ENCODE measurements at places on chromosomes 1 and 21.

GRCh38 chr1:28917757-28918118, 3.4 kb downstream of the EPB41 start:
- DNase-seq: no peak

- DNase-seq: no peak
Measured at GRCh38 chr1:19013826-19014548, 57.5 kb upstream of the IFFO2 start.

DNA sequence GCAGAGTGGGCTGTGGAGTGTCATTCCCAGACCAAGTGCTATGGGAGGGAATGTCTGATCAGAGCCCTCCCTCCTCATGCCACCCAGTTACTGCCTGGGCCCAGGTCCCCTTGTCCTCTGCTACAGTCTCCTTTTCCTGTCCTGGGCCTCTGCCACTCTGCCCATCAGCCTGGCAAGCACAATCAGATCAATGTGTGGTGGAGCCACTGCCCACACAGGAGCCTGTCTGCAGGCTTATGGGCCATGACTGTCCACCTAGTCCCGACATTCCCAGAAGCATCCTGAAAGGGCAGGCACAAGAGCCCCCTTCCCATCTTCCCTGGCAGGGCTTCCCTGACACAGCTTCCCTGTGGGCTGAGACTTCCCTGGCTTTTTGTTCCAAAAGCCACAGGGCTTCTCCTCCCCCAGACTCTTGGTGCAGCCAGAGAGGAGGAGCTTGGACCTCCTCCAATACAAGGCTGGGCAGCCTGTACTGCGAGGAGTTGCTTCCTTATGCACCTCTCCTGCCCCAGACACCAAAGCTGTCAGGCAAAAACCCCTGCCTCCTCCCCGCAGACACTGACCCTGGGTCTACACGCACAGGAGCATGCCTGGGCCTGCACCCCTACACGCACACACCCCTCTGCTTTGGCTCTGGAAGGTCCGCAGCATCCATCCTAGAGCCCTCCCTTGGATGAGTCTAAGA, 29.2 kb upstream of the CNTN2 start:
- no peak for DNase-seq

DNA sequence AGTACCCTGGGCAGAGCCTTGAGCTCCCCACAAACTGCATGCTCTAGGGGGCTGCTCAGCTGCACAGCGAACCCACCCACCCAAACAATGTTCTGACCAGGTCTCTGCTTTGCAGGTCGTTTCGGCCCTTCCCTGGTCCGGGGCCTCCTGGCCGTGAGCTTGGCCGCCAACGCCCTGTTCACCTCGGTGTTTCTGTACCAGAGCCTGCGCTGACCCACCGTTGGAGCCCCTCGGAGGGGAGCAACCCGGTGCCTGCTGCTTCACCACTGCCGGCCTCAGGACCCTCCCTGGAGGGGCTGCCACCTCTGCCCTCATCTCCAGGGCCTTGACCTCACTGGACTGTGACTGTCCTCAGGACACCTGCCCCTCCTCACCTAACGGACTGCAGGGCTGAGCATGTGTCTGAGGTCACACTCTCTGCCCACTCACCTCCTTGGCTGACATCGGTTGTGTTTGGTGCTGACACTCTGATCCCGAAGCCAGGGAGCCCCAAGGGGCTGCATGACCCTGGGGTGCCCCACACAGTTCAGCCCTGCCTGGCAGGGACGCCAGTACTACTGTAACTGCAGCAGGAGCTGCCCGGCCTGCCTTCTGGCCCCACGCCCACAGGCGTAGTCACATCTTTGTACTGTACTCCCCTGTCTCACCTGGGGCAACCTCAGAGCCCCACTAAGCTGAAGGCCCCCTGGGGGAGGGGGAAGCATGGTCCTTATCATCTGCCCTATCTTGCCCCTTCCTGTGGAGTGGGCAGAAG, 24.3 kb downstream of the TMEM201 start:
- no peak for DNase-seq

GRCh38 chr1:50829014-50829958, 130.8 kb downstream of the FAF1 start:
- DNase-seq: no peak

DNA sequence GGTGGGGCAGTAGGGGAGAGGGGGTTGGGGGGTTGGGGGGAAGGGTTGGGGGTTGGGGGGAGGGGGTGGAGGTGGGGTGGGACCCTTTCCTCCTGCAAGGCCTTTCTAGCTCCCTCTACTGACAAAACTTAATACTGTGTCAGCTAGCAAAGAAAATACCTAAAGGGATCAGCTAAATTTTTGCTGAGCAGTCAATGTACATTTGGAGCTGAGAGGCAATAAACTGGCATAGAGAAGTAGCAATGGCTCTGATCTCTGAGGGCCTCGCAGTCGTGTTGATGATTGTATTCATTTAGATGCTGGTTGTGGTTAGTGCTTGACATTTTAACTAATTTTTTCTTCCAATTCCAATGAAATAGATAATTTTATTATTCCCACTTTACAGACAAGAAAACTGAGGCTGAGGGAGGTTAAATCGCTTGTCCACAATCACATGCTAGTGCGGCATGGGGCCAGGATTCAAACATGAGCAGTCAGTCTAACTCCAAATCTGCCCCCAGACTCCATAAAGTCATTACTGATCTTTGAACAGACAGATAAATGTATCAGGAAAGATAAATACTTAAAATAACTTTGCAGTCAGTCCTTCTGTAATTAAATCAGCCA, 357.1 kb downstream of the DISC1 start:
- no peak for DNase-seq

- DNase-seq: no peak
Measured at GRCh38 chr21:17732306-17732705, 86.8 kb downstream of the C21orf91 start.

DNA sequence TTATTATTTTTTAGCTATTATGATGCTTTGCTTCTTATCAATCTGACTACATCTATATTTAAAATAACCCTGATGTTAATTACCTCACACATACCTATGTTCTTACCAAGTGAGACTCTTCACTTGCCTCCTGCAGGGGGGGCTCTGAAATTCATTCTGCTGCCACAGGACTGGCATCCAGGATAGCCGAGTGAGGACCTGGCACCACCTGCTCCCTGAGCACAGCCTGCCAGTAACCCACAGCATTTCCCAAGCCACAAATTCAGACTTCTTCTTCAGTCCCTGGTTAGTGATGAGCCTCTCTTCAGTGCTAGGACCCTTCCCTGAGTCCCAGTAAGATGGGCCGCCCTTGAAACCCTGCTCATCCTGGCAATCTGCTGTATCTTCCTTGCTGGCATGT, 296.5 kb upstream of the PLXNA2 start:
- no peak for DNase-seq

Data from endothelial cell (in vitro differentiated cells).